ENCODE measurements at places on chromosomes 6 and 20.
A peak's percentile ranks its signal among the peaks of the same experiment; 100 is the strongest.

DNA sequence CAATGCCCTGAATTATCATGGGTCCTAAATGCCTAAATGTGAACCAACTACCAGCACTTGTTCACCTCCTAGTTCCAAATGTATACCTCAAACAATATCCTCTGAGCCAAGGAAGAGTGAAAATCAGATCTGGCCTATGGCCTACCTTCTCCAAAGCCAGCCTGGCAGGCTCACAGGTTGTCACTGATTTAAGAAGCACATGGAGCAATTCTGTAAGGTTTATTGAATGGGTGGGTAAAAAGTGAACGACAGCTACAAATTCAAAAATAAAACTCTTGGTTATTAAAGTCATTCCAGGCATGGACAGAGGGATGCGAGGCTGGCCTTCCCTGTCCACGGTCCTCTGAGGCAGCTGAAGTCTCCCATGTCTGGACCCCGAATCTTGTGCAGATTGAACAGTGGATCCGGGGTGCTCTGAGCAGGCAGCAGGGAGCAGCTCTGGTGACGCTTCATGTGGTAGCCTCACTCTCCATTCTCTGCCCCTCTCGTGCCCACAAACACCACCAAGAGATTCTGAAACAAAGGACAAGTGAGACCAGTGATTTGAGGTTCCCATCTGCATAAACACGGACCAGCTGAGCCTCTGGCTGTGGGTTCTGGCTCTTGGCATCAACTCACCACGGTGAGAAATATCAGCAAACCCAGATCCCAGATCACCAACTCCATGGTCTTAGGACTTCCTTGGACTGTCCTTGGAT is 14.6 kb downstream of the SNHG17 start:
- DNase-seq, result no peak

- peak; percentile 77 for DNase-seq
Measured at GRCh38 chr20:24993337-24994185, 1.0 kb upstream of the APMAP start.

DNA sequence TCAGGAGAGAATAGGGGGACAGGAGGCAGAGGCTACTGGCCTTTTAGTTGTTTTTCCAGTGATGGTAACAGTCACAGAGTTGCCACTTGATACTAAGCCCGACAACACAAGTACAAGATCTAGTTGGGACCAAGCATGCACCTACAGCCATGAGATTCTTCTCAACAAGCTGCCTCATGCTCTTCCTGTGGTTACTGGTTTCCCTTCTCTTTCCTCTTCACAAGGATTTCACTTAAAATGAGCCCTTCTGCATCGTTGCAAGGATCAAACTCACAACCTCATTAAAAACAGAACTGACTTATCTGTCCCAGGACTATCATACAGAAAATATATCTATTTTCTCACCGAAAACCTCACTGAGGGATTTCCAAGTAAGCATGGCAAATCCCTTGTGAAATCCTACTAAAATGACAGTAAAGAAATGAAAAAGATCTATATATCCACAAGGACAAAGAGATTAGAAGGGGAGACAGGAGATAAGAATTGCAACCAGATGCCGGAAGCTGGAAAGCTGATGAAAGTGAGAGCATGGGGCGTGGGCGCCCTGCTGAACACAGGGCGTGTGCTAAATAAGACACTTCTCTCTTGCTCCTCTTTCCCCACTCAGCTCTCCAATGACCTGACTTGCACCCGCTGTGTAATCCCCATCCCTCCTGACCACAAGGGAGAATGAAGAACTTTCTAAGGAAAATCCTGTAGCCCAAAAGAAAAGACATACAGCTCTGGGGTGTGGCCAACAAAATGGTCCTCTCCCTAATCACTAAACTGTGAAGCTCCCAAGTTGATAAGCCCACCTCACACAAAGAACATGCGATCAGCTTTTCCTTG is 13.4 kb downstream of the MTFR2 start:
- no peak for DNase-seq

DNA sequence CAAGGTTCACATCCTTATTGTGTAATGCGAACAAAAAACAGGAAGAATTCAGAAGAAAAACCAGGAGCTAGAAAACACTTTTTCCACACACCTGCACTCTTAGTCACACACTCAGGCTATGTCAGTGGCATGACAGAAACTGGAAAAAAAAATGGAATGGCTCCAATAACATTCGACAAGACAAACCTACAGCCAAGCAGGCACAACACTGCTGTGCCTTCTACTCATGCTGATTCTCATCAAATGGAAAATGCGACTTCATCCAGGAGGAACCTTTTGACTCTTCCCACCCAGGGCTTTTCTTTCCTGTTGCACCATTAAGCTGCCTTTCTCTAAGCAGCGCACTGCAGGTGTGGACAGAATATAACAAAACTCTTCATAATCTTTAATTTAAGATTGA is 163.2 kb upstream of the BTBD3 start:
- DNase-seq, result peak; percentile 47
